ENCODE measurements at places on chromosomes 1 and 21.

DNA sequence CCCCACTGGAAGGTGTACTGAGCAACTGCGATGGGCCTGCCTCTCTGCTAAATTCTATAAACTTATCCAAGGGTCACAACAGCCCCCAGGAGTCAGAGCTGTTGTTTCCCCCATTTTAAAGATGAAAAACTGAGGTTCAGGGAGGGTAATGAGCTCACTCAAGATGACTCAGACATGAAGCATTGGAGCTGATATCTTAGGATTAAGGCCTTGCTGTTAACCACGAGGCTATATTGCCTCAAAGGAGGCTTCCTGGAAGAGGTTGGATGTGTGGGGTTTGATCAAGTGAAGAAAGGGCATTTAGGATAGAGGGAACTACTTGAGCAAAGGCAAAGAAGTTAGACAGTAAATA is 6.7 kb downstream of the LDLRAP1 start:
- DNase-seq, result no peak

DNA sequence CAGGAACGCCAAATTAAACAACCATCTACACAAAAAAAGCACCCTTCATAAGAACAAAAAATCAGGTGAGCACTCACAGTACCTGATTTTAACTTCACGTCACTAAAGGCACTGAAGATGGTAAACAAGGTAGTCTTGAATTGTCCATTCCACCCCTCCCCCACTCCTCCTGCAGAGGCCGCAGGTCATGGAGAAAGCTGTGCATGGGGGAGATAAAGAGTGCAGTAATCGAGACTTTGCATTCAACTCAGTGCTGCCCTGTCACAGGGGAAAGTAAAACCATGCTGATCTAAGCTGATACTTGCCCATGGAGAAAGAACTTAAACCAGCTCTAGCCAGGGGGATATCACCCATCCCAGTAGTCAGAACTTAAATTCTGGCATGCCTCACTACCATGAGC is 61.4 kb upstream of the LRIF1 start:
- no peak for DNase-seq

GRCh38 chr1:33344896-33345560 is 24.1 kb upstream of the A3GALT2 start:
- no peak for DNase-seq

DNA sequence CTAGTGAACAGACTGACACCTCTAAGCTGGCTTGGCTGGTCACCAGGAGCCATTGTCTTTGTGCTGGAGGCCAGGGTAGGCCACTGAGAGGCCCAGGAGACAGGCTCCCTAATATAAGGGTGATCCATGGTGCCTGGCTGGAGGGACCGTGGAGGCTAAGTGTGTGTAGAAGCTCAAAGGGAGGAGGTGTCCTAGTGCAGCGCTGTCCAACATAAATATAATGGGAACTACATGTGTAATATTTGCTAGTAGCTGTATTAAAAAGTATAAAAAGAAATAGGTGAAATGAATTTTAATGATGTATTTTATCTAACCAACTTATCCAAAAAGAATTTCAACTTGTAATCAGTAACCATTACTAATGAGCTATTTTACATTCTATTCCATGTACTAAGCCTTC is 35.0 kb downstream of the SOX13 start:
- no peak for DNase-seq

DNA sequence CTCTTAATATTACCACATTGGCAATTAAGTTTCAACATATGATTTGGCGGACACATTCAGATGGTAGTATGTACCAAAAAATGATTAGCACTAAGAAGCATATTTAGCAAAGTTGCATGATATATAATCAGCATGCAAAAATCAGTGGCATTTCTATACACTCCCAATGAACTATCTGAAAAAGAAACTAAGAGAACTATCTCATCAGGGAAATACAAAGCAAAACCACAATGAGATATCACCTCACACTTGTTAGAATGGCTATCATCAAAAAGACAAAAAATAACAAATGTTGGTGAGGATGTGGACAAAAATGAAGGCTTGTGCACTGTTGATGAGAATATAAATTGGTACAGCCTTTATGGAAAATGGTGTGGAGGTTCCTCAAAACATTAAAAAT is 31.4 kb upstream of the DENND1B start:
- DNase-seq, result no peak

DNA sequence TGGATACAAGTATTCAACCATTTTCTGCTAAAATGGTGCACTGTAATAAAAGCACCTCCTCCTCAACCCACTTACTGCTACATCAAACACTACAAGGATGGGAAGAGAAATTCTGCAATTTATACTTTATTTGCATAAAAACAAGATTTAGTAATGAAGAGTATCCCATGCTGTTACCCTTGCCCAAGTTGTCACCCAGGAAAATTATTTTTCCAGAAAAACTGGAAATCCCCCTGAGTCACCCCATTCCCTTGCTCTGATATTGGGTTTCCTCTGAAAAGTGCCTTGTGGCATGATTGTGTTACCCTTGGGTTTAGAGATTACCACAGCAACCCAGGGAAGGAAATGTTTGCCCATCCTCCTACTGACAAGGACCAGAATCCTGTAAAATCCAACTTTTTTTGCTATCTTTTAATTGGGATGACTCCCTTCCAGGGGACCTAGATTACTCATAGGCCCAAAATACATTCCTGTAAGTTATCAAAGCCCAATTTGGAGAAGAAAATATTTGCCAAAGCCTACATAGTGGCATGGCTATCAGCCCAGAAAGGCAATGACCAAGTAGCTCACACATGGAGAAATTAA is 16.5 kb upstream of the ZC3H11B start:
- DNase-seq, result no peak

GRCh38 chr1:54967372-54967771 is 13.1 kb upstream of the TMEM61 start:
- no peak for DNase-seq

- no peak for DNase-seq
These were observed 2.8 kb downstream of the TGFB2 start for GRCh38 chr1:218347723-218348627.

GRCh38 chr1:11291049-11291448 is 18.1 kb downstream of the UBIAD1 start:
- DNase-seq, result no peak

DNA sequence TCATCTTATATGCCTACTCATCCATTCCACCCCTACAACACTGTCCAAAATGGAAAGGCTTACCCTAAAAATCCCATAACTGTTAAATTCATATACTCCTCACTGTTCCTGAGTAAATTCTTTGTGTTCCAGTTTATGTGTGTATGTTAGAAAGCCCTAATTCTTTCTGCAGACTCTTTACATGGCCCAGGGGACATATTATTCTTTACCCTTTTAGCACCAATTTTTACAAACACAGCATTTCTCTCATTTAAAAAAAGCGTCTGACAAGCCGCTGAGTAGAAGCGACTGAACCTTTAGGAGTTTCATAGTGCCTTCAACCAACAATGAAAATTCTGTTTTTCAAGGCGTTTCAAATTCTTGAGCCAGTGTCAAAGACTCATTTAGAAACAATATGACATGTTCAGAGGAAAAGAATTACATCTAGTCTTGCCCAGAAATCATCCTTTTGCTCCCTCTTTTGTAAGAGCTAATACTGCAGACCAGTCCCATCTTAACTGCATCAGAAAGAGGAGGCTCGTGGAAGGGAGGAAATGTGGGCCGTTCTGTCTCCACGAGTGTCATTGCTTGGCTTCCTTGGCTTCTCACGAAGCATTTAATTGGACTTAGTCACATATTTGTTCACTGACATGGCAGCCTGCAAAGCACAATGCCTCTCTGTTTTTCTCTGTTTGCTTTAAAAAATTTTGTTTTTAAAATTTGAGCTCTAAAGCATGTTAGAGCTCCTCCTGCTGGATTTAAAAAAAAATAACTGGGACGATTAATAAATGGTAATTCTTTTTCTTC is 21.3 kb upstream of the C1orf105 start:
- DNase-seq, result no peak

GRCh38 chr1:228548788-228549187 is 61.6 kb downstream of the RNF187 start:
- no peak for DNase-seq

DNA sequence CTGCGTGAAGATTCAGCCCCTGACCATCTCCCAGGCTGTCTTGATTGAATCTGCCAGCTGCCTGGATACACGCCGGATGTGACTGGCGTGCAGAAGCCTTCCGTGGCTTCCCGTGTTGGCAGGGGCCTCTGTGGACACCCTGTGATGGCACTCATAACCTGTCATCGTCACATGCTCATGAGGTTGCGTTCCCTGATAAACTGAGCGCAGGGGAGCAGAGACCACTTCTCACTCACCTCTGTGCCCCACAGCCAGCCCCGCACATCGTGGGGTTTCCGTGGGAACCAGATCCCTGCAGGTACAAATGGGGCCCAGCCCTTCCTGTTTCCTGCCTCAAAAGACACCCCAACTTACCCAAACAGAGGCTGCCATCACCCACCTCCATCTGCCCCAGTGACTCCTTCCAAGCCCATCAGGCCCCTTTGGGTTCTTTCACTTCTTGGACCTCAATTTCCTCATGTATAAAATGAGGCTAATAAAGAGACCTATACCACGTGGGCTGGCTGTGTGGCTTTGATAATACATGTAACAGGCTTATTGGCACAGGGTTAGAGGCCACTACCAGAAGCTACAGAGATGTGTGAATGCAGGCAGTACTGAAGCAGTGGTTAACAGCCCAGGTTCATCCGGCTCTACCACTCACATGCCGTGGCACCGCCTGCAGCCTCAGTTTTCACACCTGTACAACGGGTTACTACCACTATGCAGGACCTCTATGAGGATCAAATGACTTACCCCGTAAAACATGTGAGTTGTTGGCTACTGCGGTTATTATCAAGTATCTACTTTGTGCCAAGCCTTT is 23.6 kb downstream of the HTR6 start:
- no peak for DNase-seq

GRCh38 chr1:91889717-91890459 is 3.9 kb upstream of the TGFBR3 start:
- DNase-seq, result no peak

GRCh38 chr1:145751491-145752037 is 32.3 kb downstream of the CD160 start:
- no peak for DNase-seq

DNA sequence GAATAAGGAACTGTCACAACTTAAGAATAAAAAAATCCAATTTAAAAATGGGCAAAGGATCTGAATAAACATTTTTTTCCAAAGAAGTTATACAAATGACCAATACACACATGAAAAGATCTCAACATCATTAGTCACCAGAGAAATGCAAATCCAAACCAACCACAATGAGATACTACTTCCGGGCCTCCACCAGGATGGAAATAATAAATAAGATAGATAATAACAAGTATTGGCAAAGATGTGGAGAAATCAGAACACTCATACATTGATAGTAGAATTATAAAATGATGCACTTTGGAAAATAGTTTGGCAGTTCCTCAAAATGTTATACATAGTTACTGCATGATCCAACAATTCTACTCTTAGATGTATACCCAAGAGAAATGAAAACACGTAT is 18.7 kb downstream of the ZSWIM5 start:
- DNase-seq, result no peak

DNA sequence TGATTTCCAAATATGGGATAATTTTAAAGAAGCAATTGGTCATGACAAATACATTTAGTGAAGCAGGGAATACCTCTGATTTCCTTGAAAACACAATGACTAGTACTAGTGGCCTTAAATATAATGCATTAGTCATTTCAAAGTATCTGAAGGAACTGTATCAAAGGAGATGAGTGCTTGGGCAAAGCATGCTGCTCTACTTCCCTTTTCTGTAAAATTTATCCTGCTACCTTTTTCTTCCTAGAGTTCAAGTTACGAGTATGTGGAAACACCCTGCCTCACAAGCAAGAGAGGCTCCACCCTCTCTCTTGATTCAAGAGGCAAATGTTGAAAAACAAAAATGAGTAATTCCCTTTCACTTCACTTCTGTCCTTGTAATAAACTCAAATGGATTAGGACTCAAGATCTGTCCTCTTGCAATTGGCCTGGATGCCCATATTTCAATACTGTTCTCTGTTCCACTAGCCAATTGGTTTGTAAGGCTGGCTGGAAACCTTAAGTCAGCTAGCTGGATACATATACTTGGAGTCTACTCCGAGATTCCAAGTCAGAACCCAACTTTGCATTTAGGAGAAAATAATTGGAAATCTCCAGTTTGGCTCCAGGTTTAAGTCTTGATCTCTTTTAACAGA is 92.5 kb downstream of the CDC42BPA start:
- no peak for DNase-seq

DNA sequence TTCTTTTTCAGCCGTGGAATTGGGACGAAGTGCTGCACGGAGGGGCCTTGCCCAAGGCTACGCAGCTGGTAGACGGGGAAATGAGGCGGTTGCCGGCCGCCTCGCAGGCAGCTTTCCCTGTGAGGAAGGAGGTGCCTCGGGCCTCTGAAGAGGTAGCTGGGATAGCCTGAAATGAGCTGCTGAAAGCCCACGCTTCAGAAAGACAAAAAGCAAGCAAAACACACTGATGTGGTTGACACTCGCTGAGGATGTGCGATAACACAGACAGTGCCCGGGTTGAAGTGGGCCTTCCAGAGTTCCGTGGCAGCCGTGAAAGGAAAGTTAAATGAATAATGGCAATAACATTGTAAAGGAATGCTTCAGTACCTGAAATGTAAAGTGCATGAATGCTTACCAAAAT is 47.2 kb downstream of the S1PR1 start:
- peak; percentile 9 for DNase-seq

- DNase-seq, result no peak
These were observed 591.7 kb downstream of the SMYD3 start for GRCh38 chr1:245915406-245915805.

DNA sequence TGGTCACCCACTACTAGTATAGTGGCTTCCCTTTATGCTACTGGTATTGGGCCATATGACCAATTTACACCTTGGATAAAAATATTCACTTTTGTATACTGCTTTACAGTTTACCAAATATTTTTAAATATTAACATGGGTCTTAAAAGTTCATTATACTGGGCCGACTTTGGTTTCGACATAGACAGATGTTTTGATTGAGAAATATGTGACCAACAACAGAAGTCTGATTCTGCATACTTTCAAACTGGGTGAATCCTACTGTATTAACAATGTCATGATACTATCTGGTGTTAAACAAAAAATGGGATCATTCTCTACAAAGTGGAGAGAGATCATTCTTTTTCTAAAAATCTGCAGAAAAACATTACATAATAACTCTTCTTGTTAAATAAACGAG is 134.8 kb downstream of the AKT3 start:
- DNase-seq, result no peak

DNA sequence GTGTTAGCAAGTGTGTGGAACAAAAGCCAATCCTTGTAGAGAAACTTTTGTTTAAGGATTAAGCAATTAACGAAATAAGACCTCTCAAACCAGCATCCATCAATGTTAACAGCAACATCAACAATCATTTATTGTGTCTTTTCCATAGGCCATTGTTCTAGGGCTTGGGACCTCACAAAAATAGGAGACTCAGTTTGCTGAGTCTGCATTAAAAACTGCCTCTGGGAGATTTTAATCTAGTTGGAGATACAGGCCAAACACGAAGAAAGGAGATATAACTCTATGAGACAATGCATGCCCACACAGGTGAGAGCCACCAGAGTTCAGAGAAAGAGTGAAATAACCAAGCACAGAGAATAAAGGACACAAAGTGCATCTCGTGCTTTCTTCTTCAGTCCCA is 14.4 kb upstream of the SELP start:
- DNase-seq, result no peak
